ENCODE measurements at places on chromosomes 7 and 10.

DNA sequence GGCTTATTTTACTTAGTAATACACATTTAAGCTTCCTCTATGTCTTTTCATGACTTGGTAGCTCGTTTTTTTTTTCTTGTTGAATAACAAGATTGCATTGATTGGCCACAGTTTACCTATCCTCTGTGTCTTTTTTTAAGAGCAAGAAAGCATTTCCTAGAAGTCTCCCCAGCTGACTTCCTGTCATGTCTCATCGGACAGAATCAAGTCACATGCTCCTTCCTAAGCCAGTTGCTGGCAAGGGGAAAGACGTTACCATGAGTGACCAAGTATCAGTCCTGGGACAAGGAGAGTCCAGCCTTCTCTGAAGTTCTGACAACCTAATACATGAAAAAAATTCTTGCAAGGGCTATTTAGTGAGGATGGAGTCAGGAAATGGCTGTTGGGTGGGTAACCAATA is 24.9 kb upstream of the SFRP5 start:
- no peak for DNase-seq

GRCh38 chr7:142352543-142352942 is 94.7 kb upstream of the PRSS58 start:
- no peak for DNase-seq

GRCh38 chr10:110985497-110986275 is 66.3 kb downstream of the SHOC2 start:
- DNase-seq = no peak

DNA sequence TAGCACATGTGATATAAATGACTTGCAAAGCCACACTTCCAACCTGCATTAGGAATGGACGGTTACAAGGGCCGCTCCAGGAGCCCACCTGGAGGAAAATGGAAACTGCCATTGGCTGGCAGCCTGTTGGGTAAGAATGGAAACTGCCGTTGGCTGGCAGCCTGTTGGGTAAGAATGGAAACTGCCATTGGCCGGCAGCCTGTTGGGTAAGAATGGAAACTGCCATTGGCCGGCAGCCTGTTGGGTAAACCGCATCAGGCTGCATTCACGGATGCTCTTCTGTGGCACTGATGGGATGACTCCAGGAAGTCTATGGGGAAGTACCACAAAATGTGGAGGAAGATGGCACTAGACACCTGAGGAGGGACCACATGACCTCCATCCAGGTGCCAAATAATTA is 143.1 kb downstream of the DPP6 start:
- no peak for DNase-seq

DNA sequence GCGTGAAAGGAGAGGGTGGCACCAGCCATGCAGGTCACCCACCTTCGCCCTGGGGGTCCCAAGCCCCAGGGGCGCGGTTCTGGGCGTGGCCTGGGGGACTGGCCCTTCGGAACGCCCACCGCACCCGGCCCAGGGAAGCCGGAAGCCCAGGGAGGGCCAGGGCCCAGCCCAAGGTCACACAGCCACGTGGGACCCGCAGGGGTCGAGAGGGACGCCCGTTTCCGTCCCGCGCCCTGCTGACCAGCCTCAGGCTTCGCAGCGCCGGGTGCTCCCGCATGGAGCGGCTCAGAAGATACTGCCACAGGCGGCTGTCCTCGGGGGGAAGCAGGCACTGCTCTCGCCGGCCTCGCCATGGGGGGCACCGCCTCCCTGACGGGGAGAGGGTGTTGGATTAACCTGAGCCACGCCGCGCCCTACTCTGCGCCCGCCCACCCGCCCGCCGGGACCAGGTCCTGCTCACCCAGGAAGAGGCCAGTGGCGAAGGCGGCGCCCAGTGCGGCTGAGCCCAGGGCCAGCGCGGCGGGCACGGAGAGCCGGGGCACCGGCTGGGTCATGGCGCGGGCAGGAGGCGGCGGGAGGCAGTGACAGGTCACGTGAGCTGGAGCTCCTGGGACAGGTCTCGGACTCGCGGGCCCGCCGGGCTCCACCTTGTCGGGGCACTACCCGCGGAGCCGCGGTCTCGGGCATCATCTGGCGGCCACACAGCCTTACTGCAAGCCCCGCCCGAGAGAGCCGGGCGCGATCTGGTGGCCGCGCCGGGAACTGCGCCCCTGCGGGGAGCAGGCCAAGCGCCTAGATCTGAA is at the start of gene COMTD1:
Gene COMTD1 (minus strand): TSS at position 583 of the 803 bp plus-strand sequence. CDS start 29 bp downstream, at position 554.
- peak; percentile 94 for DNase-seq

DNA sequence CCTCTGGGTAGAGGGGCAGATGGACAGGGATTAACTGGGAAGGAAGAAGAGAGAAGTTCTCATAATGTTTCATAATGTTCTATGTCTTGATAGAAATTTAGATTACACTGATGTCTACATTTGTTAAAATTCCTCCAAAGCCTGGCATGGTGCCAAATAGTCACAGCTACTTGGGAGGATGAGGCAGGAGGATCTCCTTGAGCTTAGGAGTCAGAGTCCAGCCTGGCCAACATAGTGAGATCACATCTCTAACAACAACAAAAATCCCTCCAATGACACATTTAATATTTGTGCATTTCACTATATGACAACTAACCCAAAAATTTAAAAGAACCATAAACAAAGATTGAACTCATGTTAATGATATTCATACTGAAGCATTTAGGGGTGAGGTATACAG is 33.0 kb upstream of the PPP1R3C start:
- no peak for DNase-seq

GRCh38 chr7:76514926-76515771 is 4.8 kb downstream of the UPK3B start:
- DNase-seq = peak; percentile 2

- no peak for DNase-seq
Observed at GRCh38 chr7:129517931-129518330, 15.6 kb downstream of the SMKR1 start.

DNA sequence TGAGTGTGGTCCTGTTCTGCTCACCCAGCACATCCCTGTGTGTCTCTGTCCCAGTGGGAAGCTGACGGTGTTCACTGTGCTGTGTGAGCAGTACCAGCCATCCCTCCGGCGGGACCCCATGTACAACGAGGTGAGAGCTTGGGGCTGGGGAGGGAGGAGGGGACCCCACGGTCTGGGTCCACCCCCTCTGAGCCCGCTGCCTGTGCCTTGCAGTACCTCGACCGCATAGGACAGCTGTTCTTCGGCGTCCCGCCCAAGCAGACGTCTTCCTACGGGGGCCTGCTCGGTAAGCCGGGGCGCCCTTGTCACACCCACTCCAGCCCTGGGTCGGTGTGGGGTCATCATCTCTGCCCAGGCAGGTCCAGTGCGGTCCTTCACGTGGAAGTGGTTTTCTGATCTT is 17.3 kb downstream of the GET4 start:
- DNase-seq = no peak

DNA sequence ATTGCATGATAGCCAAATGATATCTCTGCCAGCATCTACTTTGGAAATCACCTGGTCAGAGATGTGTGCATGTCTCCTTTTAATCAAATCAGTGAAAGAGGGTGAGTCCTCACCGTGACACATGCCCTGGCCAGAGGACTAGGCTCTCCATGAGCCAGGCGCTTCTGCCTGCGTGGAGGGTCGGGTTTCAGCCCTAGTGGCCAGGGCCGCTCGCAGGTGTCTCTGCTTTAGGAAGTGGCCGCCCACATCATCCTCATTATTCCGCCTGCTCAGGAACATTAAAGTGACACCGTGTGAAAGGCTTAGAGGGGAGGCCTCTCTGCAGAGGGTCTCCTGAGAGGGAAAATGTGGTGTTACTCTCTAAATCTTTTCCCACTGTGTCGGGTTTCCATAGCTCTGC is 173.6 kb upstream of the PRKCQ start:
- peak; percentile 17 for DNase-seq

DNA sequence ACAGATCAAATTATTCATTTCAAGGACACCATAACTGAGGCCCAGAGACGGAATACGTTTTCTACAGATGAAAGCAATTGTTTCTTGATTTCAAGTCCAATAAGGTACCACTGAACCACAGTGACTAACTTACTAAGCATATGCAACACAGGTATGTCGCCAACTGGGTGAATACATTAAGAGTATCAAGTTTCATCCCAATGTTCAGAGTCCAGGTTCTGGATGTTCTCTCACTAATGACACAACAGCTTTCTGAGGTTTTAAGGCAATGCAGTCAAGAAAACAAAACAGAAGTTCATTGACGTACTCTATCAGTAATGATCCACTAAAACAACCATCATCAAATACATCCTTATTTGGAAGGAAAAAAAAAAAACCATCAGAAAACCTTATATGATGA is 35.8 kb downstream of the NSUN6 start:
- no peak for DNase-seq

- no peak for DNase-seq
Observed at GRCh38 chr7:100122067-100122466, 2.6 kb downstream of the CNPY4 start.

- DNase-seq = no peak
Observed at GRCh38 chr7:157295338-157295737, 41.5 kb upstream of the DNAJB6 start.

DNA sequence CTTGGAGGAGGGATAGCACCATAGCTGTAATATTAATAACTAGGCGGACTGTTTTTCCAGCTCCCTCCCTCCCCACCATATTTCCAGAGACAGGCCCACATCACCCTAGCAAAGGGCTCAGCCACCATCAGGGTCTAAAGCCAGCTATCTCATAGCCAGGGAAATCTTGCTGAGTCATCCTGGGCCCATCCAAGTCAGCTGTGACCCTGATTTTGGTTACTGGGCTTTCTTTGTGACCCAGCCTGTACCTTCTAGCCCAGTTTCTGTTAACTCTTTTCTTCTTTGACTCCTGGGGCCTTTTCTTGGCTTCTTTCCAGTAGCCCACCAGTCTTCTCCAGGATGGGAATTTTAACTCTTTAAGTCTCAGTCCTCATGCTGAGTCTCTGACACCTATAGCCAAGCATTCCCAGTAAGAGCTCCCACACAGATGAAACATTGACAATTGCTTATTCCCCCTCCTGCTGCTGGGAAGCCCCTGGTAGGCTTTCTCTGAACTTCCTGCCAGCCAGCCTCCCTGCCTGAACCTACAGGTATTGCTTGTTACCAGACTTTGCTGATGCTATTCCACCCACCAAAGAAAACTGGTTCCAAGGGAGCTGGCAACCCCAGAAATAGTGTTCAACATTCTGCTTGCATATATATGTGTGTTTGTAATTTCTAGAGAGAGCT is 34.8 kb upstream of the ADO start:
- no peak for DNase-seq

DNA sequence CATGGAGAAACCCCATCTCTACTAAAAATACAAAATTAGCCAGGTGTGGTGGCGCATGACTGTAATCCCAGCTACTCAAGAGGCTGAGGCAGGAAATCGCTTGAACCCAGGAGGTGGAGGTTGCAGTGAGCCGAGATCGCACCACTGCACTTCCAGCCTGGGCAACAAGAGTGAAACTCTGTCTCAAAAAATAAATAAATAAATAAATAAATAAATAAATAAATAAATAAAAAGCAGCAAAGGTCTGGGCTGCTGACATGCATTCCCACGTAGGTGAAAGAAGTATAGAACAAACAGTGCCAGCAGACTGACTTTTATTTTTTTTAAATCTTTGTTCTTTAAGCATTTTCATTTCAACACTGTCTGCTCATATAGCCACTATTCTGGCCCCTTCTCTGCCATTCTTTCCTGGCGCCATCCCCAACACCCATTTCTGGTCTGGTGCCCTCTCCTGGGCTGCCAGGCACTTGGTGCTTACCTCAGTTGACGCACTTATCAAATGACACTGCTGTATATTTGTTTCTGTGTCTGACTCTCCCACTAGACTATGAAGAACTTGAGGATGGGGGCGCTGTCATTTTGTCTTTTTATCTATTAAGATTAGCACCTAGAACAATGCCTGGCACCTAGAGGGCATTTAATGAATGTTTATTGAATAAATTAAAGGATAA is 15.6 kb downstream of the FAM107B start:
- no peak for DNase-seq

- no peak for DNase-seq
Observed at GRCh38 chr10:131102676-131103075, 208.8 kb downstream of the TCERG1L start.

- DNase-seq = no peak
Observed at GRCh38 chr7:57404967-57405421, 45.0 kb upstream of the ZNF716 start.

- no peak for DNase-seq
Observed at GRCh38 chr10:14250496-14251076, 80.1 kb downstream of the FRMD4A start.

DNA sequence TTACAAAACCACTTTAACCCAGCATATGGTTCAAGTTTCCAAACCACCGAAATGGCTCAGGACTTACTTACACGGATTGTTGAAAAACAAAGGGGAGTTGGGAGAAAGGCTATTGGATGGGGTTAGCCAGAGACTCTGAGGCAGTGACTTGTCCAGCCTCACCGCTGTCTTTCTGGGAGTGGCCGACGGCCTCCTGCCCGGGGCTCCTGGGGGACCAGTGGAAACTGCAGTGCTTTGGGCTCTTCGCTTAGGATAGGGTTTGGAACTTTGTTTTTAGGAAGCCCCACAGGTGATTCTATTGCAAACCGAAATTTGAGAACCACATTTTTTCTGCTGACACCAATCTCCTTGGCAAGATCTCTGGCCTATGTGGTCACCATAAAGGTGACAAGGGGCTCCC is 38.1 kb upstream of the R3HCC1L start:
- no peak for DNase-seq

DNA sequence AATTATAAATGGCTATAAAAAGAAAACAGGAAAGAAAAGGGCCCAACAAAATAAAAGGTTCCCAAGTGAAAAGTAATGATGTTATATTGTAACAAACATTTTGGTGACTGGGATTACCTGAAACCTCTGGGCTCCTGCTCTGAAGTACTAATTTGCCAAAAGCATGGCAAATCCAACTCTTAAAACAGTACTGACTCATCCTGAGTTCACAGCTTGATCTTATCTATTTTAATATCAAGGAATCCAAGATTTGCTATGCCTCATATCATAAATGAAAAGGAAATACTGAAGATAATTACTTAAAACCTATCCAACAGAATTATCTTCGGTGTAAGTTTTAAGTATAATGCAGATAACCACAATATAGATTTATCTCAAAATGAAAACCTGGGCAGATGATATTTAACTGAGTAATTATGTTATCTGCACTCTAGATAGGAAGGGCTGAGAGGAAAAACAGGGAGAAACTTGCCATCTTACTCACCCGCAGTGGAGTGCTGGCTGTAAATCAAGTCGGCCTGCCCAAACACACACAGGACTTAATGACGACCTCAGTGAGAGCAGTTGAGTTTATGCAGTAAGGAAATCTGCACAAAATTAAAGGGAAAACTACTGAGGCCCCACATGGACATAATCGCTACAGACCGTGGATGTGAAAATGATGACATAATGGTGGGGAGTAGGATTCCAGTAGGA is 48.4 kb downstream of the MPP7 start:
- DNase-seq = peak; percentile 9

DNA sequence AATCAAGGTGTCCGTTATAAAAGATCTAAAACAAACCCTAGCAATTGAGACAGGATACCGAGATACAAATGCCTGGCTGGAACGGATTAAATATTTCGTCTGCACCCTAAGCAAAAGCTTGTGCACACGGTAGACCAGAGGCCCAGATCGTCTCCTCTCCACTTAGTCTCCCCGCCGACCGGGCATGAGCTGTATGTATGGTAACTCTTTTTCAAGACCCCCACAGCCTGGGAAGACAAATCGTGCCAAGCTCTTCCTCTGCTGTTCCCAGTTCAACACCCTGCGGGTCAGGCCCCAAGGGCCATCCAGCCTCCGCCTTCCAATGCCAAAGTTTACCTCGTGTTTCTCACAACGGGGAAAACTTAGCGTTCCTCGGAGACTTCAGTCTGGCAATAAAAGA is 285.7 kb upstream of the GALNT17 start:
- DNase-seq = no peak

Measured in HEK293T (cell line).